Skin of body (tissue), 3 donors: ENCODE measurements at places on chromosomes 2 and 18. TPM values are rescaled to one million over a fixed set of nuclear protein-coding genes. Genes with fewer than 3 reads are reported as not detected.

The CYBRD1 gene
- total RNA-seq = 184 TPM

DNA sequence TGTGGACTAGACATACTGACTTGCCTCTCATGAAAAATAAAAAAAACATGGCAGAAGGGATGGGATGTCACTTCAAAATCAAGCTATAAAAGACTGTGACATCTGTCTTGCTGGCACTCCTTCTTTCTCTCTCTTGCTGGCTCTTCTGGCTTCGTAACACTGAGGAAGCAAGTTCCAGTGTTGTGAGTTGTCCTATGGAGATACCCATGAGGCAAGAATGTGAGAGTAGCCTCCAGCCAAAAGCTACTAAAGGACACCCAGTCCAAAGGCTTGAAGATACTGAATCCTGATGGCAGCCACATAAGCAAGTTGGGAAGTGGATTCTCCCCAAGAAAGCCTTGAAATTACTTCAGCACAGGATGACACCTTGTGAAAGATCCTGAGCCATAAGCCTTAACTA is 376.1 kb upstream of the TMEFF2 start:
- no peak for DNase-seq

DNA sequence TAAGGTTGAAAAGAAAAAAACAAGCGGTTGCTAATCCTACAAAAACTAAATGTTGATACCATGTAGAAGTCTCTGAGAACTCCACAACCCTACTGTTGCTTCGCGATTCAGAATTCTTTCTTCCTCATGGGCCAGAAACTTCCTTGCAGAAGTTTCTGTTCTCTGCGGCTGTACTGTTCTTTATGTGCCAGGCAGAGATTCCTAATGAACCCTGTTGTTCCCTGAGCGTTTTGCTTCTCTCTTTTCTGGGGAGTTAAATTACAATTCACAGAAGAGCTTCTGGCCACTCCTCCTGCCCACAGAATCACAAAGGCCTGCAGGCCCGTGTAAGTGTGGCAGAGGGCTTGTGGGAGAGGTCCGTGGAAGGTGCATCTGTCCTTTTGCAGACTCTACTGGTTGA is 1.8 kb upstream of the THNSL2 start:
- DNase-seq = no peak

- DNase-seq = no peak
Observed at GRCh38 chr18:79121746-79122474, 52.7 kb downstream of the ATP9B start.

- DNase-seq = no peak
Observed at GRCh38 chr2:241069821-241070281, 32.2 kb downstream of the MTERF4 start.

DNA sequence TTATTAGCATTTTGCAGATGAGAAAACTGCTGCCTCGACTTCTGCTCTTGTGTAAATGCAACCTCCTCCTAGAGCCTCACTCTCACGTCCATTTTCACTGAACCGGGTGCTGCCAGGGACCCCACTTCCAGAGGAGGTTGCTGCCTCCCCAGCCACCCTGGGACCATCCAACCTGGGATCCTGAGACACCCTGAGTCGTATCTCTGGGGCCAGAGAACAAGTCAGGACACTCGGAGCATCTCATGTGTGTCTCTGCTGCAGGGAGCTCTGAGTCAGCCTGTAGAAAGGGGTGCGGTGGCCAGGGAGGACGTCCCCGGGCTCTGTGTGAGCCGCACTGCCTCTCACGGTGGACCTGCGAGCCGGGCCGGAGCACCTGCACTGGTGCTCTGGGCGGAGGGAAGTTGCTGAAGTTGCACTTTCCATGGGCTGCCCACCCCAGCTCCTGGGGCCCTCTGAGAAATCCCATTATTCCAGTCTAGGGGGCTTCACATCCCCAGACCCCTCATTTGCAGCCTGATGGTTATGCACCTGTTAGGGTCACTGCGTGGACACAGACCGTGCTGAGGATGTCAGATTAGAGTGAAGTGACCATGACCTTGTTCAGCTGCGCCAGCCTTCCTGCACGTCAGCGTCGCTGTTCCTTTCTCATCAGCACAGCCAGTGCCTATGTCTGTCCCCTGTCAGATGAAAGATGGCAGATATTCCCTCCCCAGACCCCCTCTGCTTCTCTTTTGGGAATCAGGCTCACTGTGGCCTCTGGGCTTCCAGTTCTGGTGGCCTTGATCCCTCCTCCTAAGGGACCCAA is 230.4 kb downstream of the KLHL29 start:
- DNase-seq = no peak

The FAM161A gene
- 6.4 TPM for total RNA-seq

DNA sequence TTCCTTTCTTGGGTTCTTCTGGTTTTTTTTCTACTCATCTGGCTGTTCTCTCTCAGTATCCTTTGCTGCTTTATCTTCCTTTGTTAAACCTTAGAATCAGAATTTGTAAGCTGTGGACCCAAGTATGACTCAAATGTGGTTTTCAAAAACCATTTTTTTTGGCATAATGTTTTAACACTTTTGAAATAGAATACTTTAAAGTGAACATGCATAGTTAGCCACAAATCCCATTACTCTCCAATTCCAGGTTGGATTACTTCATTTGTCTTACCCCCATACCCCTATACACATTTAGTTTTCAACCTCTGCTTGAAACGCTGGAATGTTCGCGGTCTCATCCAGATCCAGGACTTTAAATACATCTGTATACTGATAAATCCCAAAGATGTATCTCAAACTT is 29.1 kb downstream of the ALMS1 start:
- no peak for DNase-seq

The CD207 gene
- 5.3 TPM for total RNA-seq

The RAX gene
- total RNA-seq = 0.39 TPM

- no peak for DNase-seq
Observed at GRCh38 chr2:67950919-67951318, 111.9 kb downstream of the C1D start.

DNA sequence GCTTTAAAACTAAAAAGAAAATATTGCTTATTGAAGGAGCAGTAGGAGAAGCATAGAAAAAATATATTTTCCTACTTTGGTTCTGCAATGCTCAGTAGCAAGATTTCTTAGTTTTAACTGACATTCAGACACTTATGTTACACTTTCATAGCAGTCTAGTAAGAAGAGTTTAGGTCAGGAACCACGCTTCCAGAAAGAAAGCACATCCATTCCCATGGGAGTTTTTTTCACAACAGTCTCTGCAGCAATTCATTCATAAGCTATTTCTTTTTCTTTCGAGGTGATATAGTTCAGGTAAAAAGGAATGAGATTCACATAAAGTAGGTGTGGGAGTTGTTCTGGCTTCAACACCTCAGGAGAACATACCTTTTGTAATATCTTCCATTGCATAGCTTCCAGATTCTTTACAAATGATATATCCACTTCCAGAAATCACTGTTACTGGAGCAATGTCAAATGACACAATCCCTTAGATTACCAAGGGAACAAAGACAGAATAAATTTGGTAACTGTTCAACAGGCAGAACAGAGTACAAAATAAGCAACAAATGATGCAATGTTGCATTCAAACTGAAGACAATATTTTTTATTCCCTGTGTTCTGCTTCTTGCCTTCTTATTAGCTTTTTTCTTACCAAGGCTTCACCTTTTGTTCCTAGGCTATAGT is 95.2 kb upstream of the GULP1 start:
- peak; percentile 48 for DNase-seq

DNA sequence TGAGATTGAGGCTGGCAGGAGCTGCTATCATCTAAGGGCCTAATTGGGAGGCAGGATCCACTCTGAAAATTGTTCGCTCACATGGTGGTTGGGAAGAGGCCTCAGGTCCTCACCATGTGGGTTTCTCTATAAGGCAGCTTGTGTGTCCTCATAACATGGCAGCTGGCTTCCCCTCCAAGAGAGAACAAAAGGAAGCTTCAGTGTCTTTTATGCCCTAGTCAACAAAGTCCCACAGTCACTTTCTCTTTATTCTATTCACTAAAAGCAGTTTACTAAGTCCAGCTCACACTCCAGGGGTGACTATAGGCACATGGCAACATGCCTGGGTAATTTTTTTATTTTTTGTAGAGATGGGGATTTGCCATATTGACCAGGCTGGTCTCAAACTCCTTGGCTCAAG is 5.8 kb upstream of the ITGAV start:
- no peak for DNase-seq

DNA sequence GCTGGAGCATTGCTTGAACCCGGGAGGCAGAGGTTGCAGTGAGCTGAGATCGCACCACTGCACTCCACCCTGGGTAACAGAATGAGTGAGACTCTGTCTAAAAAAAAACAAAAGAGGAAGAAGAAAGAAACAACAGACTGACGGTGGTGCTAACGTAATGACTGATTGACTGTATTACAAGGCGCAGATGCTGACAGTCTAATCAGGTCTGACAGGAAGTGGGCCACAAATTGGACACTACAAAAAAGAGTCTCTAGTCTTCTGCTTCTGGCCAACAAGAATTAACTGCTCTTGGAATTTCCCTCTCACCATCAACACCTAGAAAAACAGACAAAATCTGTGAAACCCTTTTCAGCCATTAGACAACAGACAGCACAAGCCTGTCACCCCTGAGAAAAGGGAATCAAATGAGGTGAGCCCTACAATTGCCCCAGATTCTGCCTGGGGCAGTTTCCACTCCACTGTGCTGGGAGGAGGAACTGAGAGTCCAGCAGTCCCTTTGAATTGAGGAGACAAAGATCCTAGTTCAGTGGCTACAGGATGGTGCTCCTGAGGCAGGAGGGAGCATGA is 43.3 kb downstream of the SNED1 start:
- no peak for DNase-seq

DNA sequence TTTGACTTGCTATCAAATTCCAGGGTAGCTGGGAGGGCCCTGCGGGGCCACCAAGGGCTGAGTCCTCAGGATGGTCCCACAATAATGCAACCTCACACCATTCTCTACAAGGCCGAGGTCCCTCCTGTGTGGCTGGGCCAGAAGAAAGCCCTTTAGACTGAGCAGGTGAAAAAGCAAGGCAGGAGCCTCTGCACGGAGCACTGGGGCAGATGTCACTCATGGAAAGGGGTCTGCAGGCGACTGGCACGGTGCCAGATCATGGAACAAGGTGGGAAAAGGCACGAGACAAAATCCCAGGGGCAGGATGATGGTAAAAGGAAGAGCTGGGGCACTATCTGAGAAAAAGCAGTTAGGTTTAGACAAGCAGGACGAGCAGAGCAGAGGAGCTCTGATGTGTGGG is 16.1 kb downstream of the HJURP start:
- no peak for DNase-seq

- no peak for DNase-seq
Observed at GRCh38 chr2:313991-314390, 26.1 kb upstream of the ALKAL2 start.

The CRYGD gene
- total RNA-seq = not detected

The PLA2R1 gene
- 11.3 TPM for total RNA-seq

- DNase-seq = no peak
Observed at GRCh38 chr2:236334122-236334876, 70.1 kb upstream of the ASB18 start.

The CTLA4 gene
- total RNA-seq = 0.20 TPM

The PIK3C3 gene
- total RNA-seq = 38.3 TPM

GRCh38 chr2:145302886-145303285 is 783.0 kb upstream of the ZEB2 start:
- DNase-seq = peak; percentile 6

The SMAD7 gene
- 20.9 TPM for total RNA-seq

- DNase-seq = peak; percentile 60
Observed at GRCh38 chr2:177489719-177490301, 97.2 kb downstream of the AGPS start.

The TCF23 gene
- 0.20 TPM for total RNA-seq

The ADNP2 gene
- total RNA-seq = 14.8 TPM

GRCh38 chr18:67651438-67651837 is 134.9 kb upstream of the DSEL start:
- peak; percentile 77 for DNase-seq
